Stimulated activated CD4-positive, alpha-beta T cell treated with anti-CD3 and anti-CD28 coated beads, Interleukin-1b, Interleukin-23, amount 100 ng/mL, for 1 hour (primary cell): ENCODE measurements at places on chromosomes 16 and 17.

DNA sequence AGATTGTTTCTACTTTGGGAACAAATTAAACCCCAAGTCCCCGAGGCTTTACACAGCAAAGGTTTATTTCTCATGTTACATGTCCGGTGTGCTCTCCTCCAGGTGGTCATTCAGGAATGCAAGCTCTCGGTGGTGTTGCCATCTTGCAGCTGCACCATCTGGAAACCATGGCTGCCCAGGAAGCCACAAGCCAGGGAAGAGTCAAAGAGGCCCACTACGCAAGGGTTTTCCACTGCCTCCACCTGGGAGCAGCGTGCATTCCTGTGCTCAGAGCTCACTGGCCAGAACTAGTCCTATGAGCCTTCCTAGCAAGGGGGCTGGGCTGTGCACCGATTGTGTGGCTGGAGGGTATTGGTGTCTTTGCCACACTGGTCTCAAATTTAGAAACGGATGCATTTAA is 128.8 kb upstream of the FOXF1 start:
- DNase-seq, result no peak

DNA sequence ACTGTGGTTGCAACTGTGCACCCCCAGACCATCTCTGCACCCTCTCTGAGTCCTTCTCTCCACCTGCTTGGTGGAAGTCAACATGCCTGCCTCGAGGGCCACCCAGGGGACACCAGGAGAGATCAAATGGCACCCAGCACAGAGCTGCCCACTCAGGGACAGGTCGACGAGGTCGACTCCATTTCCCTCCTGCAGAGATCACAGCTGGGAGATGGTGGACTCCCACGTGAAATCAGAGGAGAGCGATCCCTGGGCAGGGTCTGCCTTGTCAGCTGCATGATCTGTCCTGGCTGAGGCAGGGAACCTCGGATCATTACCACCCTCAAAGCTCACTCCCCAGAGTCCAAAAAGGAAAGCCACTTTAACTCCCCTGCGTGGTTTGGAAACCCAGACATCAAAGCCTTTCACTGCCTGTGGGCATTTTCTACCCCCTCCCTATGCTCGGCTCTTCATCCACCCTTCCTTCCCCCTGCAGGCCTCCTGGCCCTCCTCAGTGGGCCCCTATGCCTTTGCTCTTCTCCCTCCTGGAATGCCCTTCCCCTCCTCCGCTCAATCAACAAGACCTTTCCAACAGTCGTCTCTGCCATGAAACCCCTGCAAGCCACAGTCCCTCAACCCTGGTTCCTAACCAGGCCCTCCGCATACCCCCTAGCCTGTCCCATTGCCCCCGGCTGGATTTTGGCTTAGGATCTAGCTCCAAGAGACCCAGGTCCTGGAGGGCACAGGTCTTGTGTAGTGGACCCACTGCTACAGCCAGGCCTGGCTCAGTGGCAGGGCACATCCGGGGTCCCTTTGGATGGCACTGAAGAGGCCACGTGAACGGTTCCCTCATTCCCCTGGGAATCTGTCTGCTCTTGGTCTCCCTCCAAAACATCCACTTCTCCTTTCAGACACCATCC is 103.8 kb upstream of the RPL38 start:
- DNase-seq, result no peak

GRCh38 chr16:8892101-8892575 is 10.0 kb downstream of the LITAFD start:
- no peak for DNase-seq

- DNase-seq, result no peak
Observed at GRCh38 chr16:35798885-35799426, 2339.5 kb downstream of the TP53TG3F start.

DNA sequence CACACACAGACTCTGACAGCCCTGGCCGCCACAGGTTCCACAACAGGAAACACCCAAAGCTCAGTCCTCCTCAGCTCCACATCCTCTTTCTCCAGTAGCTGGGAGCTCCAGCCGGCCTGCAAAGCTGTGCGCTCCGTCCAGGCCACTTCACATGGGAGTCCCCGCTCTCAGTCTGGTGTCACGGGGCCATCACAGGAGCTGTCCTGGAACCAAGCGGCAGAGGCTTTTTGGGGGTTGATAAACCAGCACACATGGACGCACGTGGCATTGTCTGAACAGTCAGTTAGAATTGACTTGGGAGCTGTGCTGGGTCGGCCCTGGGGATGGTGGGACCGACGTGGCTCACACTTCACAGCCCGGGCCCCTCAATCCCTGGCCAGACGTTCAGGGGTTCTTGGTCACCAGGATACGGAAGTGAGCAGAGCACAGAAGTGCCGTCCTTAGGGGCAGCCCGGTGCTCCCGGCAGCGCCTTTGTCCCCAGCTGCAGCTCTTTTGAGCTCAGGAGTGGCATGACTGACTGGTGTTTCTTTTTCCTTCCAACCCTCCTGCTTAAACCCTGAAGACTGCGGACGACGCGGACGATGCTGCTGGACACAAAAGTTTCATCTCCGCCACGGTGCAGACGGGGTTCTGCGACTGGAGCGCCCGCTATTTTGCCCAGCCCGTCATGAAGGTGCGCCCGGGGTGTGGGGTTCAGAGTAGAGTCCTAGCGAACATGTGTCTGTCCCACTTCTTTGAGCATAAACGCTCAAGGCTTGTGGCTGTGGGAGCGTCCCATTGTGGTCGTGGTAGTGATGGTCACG is 66.6 kb upstream of the CHMP6 start:
- DNase-seq, result no peak

DNA sequence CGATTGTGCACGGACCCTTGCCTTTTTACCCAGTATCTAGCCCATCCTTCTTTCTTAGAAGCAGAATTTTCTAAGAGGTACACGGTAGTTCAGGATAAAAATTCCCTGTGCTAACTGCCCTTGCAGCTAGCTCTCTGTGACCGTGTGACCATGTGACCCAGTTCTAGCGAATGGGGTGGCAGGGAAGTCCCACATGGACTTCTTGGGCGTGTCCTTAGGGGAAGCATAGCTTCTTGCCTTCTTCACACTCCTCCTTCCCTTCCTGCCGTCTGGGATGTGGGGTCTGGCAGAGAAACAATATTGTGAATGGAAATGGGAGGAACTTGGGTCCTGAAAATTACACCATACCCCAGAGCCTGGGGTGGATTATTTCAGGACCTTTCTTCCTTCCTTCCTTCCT is 670.7 kb downstream of the MAF start:
- DNase-seq, result no peak

DNA sequence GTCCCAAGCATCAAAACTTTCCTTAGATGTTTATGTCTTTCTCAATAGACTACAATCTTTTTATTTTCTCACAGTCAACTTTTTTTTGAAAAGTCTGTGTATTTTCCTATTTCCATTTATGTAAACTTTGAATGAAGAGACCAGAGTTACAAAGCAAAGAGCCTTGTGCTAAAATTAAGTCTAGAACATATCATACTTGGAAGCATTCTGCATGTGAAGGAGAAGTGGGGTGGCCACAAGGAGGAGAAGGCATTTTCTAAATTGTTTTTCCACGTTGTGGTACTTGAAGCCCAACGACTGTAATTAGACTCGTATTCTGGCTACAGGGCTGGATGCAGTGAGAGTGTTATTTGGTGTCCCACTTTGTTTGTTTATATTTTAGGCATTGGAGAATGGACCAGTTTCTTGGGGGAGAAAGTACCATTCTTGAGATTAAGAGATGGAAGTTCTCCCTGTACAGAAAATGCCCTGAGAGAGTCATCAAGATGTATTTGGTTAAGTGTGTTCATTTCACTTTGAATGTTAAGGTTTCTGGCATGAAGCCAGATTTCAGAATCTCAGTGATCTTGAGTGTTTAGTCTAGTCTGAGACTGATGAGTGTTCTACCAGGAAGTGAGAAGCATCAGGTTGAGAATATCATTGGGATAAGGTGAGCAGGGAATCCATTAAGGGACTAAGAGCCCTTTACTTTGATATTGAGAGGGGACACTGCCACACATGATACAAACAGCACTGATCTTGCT is 71.6 kb downstream of the MAP2K6 start:
- DNase-seq, result no peak

GRCh38 chr16:4306470-4307214 is 9.2 kb upstream of the GLIS2 start:
- no peak for DNase-seq

GRCh38 chr16:75104836-75105235 is 11.7 kb downstream of the LDHD start:
- no peak for DNase-seq

- DNase-seq, result no peak
Observed at GRCh38 chr17:70365091-70365583, 195.8 kb downstream of the KCNJ2 start.

- DNase-seq, result no peak
Observed at GRCh38 chr16:78709137-78709884, 609.9 kb downstream of the WWOX start.

GRCh38 chr16:1200014-1200627 is 24.9 kb downstream of the TPSG1 start:
- no peak for DNase-seq

GRCh38 chr17:43118679-43119615 is 6.2 kb downstream of the BRCA1 start:
- DNase-seq, result no peak

- DNase-seq, result no peak
Observed at GRCh38 chr16:85347213-85347591, 234.9 kb upstream of the CIBAR2 start.

DNA sequence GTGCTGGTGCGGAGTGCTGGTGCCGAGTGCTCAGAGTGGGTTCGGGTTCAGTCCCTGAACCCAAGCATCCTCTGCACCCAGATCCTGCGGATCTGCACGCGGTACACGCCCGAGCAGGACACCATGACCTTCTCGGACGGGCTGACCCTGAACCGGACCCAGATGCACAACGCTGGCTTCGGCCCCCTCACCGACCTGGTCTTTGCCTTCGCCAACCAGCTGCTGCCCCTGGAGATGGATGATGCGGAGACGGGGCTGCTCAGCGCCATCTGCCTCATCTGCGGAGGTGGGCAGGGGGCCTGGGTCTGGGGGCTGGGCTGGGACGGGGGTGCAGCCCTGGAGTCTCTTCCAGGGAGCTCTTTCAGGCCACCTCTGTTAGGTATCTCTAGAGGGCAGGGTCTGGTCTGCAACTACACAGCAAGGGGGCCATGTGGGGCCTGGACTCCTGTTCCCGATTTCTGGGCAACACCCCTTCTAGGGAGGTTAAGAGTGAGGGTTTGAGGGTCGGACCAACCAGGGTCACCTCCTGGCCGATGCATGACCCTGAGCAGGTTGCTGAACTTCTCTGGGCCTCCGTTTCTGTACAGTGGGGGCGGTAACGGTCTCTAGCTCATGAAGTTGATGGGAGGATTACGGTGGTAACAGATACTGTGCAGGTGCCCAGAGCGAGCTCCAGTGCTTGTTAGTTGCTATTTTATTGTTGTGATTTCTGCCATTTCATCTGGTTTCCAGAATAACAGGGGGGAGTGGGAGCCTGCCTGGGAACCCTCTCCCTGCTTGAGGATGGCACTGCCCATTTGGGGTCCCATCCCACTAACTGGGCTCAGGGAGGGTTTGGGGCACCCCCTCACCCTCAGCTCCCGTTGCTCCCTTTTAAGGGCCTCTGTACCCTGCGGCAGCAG is 10.1 kb downstream of the GJD3 start:
- DNase-seq, result no peak

DNA sequence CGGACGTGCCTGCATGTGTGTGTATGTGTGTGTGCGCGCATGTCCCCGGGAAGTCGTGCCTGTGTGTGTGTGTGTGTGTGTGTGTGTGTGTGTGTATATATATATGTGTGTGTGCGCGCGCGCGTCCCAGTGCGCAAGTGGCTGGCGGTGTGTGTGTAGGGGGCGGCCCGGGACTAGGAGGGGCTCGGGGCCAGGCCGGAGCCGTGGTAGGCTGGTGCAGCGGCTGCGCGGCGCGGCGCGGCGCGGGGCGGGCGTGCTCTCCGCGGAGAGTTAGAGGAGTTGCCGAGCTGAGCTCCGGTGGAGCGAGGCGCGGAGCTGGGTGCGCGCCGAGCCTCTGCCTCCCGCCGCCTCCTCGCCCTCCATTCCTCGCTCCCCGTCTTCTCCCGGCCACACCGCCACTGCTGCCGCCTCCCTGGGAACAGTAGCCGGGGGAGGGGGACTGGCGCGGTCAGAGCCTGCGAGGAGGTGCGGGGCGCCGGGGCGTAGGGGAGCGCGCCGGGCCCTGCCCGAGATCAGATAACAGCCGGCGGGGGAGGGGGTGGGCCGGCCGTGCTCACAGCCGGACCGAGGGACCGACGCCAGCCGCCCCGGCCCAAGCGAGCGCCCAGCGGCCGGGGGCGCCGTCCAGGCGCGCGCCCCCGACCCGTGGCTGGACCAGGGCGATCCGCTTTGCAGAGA is at the start of gene KCNJ12:
Gene KCNJ12, plus strand, starts transcription at position 277 of the 678 bp plus-strand sequence. CDS start 38,986 bp downstream, outside the sequence.
- DNase-seq, result no peak

GRCh38 chr17:51144266-51145022 is 8.9 kb upstream of the NME1 start:
- DNase-seq, result no peak

DNA sequence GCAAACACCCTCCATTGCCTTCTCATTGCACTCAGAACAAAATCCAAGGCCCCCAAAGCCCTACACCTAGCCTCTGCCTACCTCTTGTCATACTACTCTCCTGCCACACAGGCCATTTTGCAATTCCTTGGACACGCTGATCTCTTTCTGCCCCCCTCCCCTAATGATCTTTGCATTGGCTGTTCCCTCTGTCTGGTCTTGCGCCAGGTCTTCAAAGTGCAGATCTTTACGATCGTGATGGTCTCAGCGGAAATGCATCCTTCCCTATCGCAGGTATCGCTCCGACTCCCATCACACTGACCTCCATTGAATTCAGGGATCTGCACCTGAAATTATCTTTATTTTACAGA is 777 bp upstream of the MOSMO start:
- DNase-seq, result no peak

DNA sequence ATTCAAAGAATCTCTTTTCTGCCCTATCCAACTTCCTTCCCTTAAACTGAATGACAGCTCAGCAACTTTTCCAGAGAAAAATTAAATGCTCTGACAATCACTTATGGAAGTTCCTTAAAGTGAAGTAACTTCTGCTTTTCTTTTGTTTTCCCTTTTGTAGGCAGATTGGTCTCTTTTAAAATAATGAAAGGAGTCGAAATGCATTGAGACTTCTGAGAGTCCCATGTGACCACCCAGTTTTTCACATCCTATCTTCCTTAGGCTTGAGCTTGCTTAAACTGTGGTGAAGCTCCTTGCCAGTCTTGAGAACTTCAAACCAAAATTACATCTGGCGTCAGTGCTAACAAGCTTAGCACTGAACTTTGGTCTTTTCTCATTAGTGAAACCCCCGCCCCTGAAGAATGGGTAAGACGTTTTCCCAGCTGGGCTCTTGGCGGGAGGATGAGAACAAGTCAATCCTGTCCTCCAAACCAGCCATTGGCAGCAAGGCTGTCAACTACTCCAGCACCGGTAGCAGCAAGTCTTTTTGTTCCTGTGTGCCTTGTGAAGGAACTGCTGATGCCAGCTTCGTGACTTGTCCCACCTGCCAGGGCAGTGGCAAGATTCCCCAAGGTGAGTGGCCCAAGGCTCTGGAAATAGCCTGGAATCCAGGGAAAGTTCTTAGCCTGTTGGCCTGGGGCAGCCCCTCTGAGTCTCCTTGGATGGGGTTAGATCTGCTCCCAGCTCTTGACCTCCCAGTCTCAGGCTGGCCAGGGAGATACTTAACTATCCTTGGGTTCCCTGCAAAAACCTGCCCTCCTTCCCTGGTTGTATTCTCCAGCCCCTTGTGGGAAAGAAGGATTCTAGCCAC is 1.2 kb downstream of the TMEM106A start:
- no peak for DNase-seq
